ENCODE measurements at places on chromosomes 3 and 15.

- no peak for DNase-seq
Observed at GRCh38 chr3:43699864-43700263, 9.1 kb downstream of the ABHD5 start.

DNA sequence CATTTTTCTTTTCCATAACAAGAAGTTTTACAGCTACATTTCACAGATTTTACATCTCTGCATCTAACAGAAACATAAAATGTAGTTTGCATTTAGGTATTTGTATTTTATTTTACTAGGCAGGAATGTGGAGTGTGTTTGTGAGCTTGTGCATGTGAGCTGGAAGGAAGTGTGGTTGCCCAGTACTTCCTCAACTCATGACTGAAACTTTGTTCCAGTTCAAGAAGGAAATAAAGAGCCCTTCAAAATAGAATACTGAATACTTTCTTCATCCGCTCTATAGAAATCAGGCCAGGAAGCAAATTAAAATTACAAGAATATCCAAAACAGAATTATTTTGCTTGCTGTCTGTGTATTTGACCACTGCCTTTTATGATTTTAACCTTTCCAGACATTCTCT is 81.3 kb downstream of the CHL1 start:
- DNase-seq, result no peak

- DNase-seq, result no peak
Observed at GRCh38 chr15:92870010-92870591, 30.0 kb upstream of the CHD2 start.

DNA sequence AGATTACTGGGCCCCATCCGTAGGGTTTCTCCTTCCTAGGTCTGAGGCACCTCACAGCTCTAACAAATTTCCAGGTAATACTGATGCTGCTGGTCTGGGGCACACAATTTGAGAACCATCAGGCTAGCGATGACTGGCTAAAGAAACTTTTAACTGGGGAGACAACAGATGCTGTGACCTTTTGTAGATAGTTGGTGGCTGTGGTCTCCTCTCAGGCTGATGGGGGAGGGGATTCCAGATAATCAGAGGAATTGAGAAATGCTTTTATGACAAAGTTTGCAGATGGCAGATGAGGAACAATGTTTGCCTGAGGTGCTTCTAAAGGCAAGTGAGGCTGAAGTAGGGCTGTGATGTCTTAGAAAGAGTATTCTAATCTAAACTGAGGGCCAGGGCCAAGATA is 13.8 kb upstream of the CCR9 start:
- DNase-seq, result no peak

DNA sequence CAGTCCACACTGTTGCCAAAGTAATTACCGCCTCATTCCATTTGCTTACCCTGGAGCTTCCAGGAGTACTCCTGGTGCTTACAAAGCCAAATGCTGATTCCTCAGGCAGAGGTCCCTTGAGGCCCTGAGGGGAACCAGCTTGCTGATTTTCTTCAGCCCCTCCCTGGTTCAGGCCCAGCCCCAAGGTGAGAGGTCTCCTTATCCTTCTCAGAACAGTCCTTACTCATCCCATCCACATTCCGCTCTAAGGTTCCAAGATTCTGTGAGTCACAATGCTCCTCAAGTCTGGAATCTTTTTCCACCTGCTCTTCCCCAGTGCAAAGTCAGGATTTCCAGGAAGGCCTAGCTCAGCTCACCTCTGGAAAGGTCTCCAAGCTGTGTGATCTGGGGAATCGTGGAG is 1.8 kb upstream of the ATP10A start:
- DNase-seq, result no peak

- DNase-seq, result no peak
Observed at GRCh38 chr3:141021261-141021660, 29.9 kb upstream of the SPSB4 start.

DNA sequence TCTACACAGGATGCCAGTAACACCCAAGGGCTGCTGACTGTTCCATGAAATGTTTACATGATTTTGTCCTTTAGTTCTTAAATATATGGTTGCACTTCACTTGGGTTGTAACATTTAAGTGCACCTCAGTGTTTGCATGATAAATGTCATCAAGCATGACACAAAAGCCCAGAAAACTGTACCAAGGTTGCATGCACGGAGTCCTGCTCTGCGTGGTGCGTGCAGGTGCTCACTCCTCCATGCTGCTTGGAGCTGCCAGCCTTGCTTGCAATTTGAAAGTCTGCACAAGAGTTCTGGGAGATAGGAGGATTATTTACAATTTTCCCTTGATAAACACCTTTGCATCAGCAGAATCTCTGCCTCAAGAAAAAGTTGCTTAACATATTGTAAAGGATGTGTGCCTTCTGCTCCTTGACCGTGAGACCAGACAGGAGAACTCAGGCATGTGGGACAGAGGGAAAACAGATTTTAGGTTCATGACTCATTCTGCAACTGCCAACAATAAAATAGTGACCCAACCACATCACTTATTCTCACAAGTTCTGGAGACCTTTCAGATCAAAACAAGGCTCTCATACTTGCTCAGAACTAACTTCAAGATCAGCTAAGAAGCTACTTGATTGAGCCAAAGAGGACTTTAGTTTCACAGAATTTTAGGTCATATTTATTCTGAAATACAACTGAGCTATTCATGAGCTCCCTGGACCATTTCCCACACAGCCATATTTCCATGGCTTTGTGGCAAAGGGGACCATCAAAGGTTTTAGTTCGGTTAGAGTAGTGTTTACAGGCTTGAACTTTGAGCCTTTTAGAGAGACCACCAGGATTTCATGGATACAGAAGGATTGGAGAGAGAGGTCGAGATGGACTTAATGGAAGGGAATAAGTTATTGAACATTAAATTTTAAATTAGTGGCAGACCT is 128.4 kb upstream of the ZBED2 start:
- DNase-seq, result peak; percentile 51

DNA sequence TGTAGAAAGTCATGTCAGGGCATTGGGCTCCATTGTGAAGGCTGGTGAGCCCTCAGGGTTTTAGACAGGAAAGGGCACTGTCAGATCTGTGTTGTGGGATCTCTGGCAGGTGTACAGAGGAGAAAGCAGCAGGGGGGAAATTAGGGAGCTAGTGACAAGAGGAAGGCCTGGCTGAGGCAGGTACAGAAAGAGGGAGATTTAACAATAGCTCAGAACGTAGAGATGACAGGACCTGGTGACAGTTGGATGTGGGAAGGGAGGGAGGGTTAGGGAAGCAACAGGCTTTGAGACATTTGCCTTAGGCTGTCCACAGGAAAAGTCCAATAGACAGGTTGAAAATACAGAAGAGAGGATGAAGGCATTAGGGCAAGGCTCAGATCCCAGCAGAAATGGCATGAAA is 288.1 kb downstream of the EPHB1 start:
- no peak for DNase-seq

DNA sequence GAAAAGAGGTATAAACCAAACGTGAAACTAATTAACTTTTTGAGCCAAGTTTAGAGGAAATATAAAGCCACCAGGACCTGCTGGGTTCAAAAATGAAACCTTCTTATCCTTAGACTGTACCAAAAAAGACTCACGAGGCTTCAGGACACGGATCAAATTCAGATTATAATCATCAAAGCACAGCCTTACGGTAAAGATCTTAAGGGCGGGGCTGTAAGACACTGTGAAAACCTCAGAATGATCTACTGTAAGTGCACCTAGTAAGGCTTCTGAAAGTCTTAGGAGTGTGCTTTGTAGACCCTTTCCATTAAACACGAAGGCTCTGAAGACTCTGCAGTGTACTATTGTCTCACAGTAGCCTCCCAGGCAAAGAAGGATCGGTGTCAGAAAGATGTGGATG is 26.8 kb downstream of the TARS3 start:
- no peak for DNase-seq

- DNase-seq, result no peak
Observed at GRCh38 chr3:79148786-79149185, 619.0 kb downstream of the ROBO1 start.

- DNase-seq, result no peak
Observed at GRCh38 chr15:69997161-69997485, 100.6 kb downstream of the TLE3 start.

GRCh38 chr3:177060492-177060891 is 136.8 kb downstream of the TBL1XR1 start:
- DNase-seq, result no peak

DNA sequence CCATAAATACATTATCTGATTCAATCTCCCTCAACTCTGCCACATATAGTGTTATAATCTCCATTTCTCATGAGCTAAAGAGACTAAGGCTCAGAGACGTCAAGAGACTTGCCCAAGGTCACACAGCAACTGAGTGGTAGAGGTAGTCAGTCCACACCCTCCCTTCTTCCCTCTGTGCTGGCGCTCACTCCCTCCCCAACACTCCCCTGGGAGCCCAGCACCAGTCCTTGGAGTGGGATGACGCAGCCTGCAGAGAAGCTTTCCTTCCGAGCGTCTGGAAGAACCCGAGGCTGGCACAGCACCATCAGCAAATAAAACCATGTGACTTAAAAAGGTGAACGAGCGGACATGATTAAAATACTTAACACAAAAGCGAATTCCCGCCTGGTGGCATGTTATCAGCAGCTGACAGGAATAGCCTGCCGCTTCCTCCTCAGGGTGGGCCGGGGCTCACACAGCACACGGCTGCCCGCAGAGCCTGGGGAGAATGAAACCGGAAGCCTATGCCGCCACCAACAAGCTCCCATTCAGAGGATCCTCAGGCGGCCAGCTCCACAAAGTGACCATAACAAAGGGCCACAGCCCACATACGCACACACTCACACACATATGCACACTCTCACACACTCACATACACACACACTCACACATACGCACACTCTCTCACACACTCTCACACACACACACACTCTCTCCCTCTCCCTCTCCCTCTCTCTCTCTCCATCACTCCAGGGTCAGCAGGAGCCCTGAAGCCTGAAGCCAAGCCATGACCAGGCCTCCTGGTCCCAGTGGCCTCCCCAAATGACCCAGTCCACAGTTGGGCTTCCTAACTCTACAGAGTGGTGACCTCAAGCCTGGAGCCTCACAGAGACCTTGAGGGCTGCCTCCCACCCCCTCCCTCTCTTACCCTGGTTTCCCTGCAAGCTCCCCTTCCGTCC is 120.5 kb downstream of the XXYLT1 start:
- no peak for DNase-seq

GRCh38 chr15:84151205-84151931 is 84.2 kb upstream of the GOLGA6L4 start:
- no peak for DNase-seq

GRCh38 chr3:184652465-184652864 is 59.4 kb downstream of the MAGEF1 start:
- no peak for DNase-seq

GRCh38 chr3:172156586-172156955 is 117.2 kb downstream of the FNDC3B start:
- no peak for DNase-seq

- DNase-seq, result no peak
Observed at GRCh38 chr15:63366451-63366850, 15.2 kb downstream of the CA12 start.

DNA sequence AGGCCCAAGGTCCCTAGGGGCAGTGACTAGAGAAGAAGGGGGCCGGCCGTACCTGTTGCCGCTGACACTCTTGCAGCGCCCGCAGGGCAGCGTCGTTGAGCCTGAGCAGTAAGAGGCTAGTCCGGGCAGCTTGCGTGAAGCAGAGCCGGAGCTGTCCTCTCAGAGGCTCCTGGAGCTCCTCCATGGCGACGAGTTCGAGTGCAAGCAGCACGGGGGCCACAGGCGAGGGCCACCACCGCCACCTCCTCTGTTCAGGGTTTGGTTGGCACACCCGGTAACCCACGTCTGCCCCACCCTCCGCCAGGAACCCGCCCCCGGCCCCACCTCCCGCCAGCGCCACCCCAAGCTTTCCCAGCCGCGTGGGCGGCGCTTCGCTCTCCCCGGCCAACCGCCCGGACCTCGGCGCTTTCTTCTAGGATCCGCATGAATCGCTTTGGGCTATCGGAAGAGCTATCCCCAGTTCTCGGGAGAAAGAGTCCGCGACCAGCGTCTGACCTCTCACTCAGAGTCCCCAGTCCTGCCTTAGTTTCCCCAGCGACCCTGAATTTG is at the start of gene ELL3:
Gene ELL3, minus strand, starts transcription at position 249 of the 549 bp plus-strand sequence. Its CDS starts 65 bp downstream, at position 184.
- DNase-seq, result peak; percentile 35

GRCh38 chr3:138197058-138197457 is 10.0 kb downstream of the ARMC8 start:
- no peak for DNase-seq

DNA sequence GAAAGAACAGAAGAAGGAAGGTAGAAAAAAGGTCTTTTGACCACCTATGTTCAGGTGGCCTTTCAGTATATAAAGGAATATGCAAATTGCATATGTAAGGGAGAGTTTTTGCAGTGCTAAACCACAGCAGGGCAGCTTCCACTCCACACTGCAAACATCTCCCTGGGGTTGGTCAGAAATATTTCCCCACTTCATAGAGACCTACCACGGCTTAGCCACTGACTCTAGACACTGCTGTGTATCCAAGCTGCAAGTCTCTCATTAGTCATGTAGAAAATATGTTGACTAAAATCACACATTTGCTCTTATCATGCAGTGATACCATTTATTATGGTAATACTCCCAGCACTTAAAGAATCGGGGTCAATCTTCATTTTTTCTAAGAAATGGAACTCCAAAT is 214.9 kb upstream of the NR2F2 start:
- no peak for DNase-seq

DNA sequence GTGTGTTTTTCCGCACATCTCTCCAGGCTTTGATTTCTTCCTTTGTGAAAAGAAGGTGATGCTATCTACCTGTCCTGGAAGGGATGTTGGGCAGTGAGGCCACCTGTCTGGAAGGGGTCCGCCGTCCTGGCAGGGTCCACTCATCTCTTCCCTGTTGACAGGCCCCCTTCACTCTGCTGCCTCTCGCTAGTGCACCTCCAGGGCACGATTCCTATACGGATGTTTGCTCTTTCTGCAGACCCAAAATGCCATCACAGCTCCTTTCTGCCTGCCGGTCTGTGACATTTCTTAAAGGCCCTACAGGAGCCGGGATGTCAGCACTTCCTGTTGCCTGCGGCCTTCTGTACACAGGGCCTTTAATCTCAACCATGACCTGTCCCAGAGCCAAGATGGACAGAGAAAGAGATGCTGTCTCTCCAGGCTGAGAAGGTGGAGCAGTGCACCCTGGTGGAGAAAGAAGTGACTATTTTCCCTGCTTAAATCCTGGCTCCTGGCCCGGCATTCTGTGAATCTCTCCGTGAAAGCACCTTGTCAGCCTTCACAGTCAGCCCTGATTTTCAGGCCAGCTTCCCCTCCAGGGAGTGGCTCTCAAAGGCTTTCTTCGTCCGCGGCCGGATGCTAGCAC is 7.4 kb downstream of the FAM3D start:
- no peak for DNase-seq

GRCh38 chr3:131973731-131974130 is 61.1 kb downstream of the CPNE4 start:
- DNase-seq, result no peak
